Activated CD4-positive, alpha-beta T cell treated with anti-CD3 and anti-CD28 coated beads for 24 hours (primary cell): ENCODE measurements at places on chromosomes 16 and 17.

- no peak for DNase-seq
Measured at GRCh38 chr16:10122546-10122945, 59.7 kb downstream of the GRIN2A start.

- no peak for DNase-seq
Measured at GRCh38 chr17:40915721-40916256, 21.7 kb downstream of the KRT23 start.

DNA sequence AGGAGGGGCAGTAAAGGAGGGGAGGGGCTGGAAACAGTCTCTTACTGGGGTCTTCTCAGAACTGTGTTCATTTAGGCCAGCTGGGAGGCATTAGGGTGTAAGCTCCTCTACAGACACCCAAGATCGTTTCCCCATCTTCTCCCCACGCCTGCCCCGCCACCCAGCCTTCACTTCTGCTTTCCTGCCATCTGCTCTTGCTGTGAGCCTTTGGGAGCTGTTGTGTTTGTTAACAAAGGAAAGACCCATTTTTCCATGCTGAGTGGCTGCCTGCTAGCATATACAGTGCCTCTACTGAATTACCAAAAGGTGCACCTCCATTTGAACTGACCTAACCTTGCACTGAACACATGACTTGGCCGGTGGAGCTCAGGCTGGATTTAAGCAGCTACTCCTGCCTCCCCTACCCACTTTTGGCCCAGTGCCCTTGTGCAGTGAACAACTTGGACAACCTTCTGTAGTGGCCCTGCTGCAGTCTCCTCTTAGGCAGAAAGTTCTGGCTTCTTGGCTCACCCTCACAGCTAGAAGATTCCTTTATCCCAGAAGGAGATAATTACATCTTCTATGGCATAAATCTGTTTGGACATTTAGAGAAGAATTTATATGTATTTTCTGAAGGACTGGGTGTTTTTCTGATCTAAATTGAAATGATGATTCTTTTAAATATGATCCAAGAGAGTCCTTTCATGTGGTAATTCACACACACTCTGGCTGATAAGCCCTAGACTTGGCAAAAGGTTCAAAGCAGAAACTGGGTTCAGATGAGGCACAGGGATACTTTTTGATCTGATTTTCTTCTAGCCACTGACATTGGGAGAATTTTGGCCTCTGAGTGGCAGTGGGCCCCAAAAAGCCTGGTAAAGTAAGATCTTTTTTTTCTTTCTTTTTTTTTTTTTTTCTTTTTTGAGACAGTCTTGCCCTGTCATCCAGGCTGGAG is 81.9 kb upstream of the HNF1B start:
- DNase-seq = no peak

- no peak for DNase-seq
Measured at GRCh38 chr17:21168555-21168865, 41.7 kb downstream of the DHRS7B start.

DNA sequence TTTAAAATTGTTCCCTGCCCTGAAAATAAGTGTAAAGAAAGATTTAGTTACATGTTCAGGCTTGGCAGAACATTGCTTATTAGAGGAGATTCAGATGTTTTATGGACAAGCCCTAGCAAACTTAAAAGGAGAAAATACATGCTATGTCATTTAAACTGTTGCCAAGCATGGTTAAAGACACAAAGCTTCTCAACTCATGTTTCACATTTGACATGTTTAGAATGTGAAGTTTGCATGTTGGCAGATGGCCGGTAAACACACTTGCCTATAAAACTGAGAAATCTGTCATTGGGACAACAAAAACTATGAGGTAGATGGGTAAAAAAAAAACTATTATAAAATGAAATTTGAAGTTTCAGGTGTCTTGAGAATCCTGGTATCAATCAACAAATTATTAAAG is 5.8 kb downstream of the KRTAP29-1 start:
- DNase-seq = no peak

GRCh38 chr16:63749276-63749675 is 1372.6 kb downstream of the CDH11 start:
- no peak for DNase-seq

- no peak for DNase-seq
Measured at GRCh38 chr17:76074390-76075363, at the start of gene GALR2. TSS of gene GALR2 (plus strand) at chr17:76074781. CDS start at chr17:76074884, 103 bp downstream.

- DNase-seq = no peak
Measured at GRCh38 chr17:72111336-72111923, 9.4 kb upstream of the SOX9 start.

GRCh38 chr17:66364508-66364907 is 62.1 kb downstream of the PRKCA start:
- no peak for DNase-seq

GRCh38 chr17:9225305-9226101 is 204.2 kb downstream of the NTN1 start:
- no peak for DNase-seq

DNA sequence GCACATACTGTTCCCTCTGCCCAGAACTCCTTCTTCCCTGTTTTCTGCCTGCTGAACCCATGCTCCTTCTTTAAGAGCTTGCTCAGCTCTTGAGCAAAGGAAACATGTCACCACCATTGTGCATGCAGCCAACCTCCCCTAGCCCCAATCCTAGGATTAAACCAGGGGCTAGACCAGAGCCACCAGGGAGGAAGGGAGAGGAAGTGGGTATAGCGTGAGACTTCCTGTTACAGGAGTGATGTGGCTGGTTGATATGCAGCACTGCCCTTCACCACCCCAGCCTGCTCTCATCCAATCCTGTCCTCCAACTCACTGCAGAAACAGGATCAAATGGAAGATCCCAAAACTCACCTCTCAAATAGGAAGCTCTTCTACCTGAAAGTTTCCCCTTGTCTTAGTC is 67.1 kb upstream of the CDH5 start:
- no peak for DNase-seq
